ENCODE measurements at places on chromosomes 7 and 10.

GRCh38 chr7:151552352-151553028, 32.8 kb upstream of the RHEB start:
- no peak for DNase-seq

GRCh38 chr10:93462881-93463280, 19.3 kb downstream of the MYOF start:
- no peak for DNase-seq

DNA sequence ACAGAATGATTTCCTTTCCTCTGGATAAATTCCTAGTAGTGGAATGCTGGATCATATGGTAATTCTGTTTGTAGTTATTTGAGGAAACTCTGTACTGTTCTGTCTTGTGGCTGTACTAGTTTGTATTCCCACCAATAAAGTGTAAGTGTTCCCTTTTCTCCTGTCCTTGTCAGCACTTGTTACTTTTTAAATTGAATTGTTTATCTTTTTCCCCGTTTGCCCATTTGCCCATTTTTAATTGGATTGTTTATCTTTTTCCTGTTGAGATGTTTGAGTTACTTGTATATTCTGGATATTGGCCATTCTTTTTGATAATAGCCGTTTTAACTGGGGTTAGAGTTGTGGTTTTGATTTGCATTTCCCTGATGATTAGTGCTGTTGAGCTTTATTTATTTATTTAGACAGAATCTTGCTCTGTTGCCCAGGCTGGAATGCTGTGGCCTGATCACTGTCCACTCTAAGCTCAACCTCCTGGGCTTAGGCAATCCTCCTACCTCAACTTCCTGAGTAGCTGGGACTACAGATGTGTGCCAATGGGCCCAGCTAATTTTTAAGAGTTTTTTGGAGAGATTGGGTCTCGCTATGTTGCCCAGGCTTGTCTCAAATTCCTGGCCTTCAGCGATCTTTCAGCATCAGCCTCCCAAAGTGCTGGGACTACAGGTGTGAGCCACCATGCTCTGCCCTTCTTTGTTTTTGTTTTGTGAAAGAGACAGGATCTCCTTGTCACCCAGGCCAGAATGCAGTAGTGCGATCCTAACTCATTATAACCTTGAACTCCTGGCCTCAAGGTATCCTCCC, 23.0 kb downstream of the BMPR1A start:
- no peak for DNase-seq

GRCh38 chr7:22824760-22825159, 2.1 kb upstream of the TOMM7 start:
- no peak for DNase-seq

GRCh38 chr7:22861576-22861975, 38.9 kb upstream of the TOMM7 start:
- no peak for DNase-seq

DNA sequence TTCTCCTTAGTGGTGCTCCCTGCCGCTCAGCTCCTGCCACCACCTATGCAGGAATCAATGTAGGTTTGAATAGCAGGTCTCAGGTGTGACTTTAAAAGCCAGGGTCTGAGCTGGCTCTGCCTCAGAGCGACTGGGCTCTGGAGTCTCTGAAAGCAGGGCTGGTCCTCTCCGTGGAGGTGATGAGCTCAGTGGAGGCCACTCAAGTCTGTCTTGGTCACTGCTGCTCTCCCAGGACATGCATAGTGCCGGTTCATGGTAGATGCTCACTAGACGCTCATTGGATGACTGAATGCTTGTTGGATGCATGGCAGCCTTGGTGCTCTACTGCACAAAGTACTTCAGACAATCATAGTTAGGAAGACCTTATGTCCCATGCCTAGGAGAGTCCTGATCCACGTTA, 45.1 kb upstream of the PTF1A start:
- no peak for DNase-seq

GRCh38 chr7:68893411-68893810, 704.9 kb upstream of the AUTS2 start:
- DNase-seq = no peak

DNA sequence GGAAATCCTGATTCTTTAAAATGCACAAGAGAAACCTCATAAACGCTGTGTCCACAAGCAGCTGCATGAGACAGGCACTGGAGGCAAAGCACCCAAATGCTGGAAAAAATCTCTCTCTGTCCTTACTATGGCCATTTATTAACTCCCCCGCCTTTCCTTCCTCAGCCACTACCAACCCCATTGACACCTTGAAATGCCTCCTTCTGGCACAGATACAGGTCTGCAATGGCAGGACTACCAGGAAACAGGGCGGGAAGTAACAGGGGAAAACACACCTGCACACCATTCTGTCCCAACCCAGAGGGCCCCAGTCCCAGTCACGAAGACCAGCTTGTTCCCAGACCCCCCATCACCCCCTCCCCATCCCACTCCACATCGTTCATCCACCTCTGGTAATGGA, 224.3 kb downstream of the PARD3 start:
- no peak for DNase-seq

DNA sequence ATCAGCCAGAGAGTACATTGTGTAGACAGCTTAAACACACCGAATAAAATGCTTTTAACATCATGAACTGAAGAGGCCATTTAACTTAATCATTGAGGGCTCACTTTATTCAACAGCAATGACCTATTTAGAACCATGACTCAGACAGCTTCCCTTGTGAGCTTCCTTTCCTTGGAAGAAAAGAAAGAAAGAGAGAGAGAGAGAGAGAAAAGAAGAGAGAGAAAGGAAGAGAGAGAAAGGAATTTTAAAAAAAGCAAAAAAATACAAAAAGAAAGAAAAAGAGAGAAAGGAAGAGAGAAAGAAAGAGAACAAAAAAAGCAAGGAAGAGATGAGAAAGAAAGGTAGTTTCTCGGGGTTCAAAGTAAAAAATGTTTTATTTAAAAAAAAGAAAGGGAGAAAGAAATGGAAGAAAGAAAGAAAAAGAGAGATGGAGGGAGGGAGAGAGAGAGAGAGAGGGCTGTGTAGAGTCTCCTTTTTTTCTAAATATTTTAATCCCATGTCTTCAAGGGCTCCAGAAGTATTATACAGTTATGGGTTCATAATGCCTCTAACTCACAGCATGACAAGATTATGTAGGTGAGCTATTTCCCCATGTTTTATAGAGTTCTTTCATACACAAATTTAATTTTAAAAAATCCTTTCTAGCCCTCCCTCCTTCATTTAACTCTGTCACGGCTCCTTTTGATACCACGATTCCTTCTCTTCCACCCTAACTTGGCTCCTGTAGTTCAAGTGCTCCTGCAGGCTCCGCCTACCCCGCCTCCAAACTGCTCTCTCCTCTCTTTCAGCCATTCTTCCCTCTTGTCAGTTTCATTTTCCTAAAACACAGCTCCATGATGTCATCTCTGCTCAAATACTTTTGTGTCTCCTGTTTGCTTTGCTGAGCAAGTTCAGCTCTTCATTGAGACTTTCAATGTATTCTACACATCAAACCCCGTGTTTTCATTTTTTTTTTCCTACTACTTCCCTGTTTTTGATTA, 85.5 kb downstream of the PRTFDC1 start:
- DNase-seq = peak; percentile 40

DNA sequence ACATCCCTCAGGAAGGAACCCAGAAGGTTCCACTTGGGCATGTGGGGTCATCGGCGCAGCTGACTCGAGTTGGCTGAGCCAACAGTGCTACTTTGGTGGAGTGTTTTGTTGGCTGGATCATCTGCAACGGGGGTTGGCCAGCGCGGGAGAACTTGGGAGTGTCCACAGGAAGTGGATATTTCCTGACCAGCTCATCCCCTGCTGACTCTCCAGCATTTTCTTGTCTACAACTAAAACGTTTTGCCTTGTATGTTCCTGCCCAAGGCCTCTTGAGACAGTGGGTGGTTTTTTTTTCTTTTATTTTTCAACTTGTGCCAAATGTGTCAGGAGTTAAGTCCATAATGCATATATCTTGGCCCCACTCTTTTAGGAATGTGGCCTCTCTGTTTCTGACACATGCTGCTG, 208.6 kb downstream of the ZNF365 start:
- DNase-seq = no peak

DNA sequence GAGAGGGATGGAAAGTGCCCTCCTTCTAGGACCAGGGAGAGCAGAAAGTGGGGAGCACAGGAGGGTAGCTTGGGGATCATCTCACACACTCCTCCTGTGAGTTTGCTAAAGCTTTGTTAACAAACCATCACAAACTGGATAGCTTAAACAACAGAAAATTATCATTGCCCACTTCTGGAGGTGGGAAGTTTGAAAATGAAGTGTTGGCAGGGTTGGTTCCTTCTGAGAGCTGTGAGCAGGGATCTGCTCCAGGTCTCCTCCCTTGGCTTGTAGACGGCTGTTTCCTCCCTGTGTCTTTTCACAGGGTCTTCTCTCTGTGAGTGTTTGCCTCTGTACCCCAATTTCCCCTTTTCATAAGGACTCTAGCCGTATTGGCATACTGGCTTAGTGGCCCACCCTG, 32.0 kb upstream of the CXCL12 start:
- DNase-seq = no peak

All from epithelial cell of proximal tubule (primary cell).